ENCODE measurements at places on chromosomes 1 and 21.

GRCh38 chr1:208782186-208782585 is 538.0 kb upstream of the PLXNA2 start:
- no peak for DNase-seq

- DNase-seq = no peak
These were observed 121.2 kb downstream of the EPHB2 start for GRCh38 chr1:22831729-22832413.

DNA sequence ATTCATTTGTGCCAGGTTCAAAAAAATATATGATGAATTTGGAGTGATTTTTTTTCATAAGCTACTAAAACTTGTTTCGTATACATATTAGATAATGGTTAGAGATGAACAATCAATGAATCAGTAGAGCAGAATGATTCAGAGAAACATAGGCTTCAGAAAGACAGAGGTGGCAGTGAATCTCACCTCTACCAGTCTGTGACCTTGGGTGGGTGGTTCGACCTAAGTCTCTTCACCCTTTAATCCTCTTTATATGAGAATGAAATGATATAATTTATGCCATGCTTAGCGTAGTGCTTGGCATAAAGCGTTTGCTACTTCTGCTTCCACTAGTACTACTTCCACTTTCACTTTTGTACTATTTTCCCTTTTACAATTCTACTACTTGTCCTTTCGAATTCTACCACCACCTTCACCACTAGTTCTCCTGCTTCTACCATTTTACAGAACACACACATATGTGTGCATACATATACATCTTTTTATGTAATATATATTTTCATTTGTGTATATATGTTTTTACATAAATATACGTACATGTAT is 45.1 kb downstream of the FYB2 start:
- DNase-seq = no peak

GRCh38 chr21:44353191-44353970 is at the start of gene TRPM2:
Gene TRPM2, plus strand, starts transcription at chr21:44353621. Its CDS starts 80 bp downstream, at chr21:44353701.
- no peak for DNase-seq

GRCh38 chr1:54199151-54199764 is 572 bp downstream of the CYB5RL start:
- no peak for DNase-seq

DNA sequence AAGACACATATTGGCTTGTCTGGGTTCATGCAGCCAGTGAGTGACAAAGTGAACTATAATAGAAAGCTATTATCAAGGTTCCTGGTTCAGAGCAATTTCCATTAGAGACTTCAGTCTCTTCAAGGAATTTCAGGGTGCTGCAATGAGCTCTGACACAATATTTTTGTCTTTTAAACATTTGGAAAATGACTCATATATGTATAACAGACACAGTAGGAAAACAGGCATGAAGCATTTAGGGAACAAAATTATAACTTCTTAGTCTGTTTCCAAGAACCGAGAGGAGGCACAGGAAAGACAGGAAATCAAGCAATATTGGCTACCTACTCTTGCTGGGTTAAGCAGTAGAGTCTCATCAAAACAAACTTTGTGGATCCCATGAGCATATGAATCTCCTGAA is 170.4 kb downstream of the PTPRC start:
- DNase-seq = no peak

All from right forelimb (tissue), 1 donor.